ENCODE measurements at places on chromosomes 3 and 15.

DNA sequence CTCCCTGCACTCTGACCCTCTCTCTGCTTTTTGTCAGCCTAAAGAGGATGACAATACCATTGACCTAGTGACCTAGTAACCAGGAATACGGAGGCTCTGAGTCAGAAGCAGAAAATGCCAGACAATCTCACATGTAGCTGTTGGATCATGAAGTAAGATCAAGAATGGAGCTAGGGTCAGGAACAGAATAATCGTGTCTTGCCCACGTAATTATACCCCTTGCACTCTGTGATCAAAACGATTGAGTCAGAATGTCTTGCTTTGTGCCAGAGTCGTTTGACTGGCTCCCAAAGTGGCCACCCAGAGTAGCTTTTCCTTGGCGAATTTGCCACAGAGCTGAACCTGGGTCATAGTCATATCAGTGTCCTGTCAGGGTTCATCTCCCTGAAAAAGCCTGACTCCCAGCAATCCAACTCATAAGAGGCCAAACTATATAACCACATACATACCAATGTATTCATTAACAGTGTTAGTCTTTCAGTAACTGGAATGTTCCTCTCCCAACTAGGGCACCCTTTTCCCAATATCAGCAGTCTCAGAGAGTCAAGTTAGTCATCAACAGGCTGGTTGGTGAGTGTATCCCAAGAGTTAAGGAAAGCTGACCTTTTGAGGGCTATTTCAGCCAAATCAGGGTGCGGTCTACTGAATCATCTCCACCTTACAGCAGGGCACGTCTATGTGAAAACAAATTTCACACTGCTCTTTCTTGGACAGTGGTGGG is 5.0 kb upstream of the CDV3 start:
- DNase-seq, result no peak

DNA sequence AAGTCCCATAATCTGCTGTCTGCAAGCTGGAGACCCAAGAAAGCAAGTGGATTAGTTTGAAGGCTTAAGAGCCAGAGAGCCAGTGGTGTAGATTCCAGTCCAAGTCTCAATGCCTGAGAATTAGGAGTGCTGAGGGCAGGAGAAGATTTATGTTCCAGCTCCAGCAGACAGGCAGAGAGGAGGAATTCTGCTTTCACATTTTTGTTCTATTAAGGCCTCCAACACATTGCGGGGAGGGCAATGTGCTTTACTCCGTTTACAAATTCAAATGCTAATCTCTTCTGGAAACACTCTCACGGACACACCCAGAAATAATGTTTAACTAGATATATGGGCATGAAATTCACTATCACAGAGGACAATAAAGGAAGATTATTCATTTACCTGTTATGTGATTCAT is 54.0 kb downstream of the DPH6 start:
- no peak for DNase-seq

DNA sequence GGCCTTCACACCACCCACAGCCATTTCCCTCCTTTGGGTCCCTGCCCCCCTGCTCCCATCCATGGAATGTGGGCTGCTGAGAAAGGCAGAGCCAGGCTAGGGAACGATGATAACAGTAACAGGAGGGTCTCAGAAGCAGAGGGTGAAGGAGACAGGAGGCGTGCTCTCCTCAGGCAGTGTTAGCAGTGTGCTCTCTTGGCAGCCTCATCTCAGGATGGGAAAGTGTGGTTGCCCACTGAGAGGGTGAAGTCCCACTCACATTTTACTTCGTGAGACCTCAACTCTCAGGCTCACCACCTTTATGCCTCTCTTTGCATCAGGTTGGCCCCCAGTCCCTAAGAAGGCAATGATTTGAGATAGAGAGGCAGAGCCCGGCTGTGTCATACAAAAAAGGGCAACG is 24.5 kb downstream of the TIGIT start:
- DNase-seq, result no peak

DNA sequence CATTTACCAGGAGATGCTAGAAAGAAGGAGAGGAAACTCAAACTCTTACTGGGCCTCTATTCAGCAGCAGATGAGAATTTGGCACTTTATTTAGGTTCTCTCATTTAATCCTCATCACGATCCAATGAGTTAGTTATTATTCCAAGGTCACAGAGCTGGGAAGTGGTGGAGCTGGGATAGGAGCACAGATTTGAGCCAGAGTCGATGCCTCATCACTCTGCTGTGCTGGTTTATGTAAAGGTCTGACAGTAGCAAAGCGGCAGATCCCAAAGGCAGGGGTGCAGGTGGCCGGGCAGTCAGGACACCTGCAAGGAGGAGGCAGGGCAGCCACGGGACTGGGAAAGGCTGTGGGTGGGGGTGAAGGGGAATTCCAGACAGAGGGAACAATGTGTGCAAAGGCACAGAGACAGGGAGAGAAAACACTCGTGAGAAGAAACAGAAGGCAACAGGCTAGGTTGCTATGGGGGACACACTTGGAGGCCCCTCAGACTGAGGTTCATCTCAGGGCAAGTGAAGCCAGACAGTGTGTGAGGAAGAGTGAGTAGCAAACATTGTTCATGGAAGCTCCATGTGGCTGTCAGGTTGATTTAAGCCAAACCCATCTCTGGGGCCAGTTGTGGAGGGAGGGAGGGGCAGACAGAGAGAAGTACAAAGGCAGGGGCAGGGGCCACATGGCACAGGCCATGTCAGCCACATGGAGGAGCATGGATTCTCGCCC is 26.8 kb downstream of the RAB6B start:
- DNase-seq, result no peak
